ENCODE measurements at places on chromosomes 4 and X.

DNA sequence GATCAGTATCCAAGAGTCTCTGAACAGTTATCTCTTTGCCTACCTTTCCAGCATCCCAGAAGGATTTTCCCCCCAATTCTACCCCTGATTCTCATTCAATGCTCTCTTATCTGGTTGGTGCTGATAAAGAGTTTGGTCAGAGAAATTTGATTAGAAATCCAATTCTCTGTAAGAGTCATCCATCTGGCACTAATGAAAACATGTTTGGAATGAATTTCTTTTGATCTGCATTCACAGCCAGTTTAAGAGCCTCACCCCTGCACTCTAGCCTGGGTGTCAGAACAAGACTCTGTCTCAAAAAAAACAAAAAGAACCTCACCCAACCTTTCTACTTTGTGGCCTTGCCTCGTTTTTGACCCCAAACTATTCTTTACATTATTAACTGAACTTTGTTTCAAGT, 122.1 kb downstream of the MANBA start:
- DNase-seq = no peak

GRCh38 chr4:175373031-175373430, 439.0 kb downstream of the GPM6A start:
- DNase-seq = no peak

DNA sequence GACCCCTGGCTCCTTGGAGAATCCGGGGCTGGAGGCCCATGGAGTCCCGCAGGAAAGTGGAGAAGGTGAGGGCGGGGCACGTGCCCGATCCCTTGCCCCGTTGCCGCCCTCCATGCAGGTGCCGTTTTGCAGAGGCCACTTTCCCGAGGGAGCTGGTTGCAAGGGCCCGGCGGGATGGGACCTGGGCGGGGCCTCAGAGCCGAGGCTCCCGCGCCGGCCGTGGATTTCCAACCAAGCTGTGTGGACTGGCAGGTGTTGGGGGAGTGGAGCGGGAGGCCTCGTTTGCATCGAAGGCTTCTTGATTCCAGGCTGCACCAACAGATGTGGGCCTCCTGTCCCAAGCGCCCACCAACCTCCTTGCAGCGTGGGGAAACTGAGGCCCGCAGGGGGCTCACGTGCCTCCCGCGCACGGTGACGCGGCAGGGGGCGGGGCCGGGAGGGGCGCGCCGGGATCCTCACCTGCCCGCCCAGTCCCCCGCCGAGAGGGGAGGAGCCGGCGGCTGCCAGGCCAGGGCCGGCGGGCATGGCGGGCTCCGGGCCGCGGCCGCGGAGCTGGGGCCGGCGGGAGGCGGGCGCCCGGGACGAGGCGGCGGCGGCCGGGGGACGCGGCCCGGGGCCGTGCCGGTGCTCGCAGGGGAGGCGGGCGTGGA, 24.9 kb downstream of the SH3BP2 start:
- DNase-seq = peak; percentile 61

DNA sequence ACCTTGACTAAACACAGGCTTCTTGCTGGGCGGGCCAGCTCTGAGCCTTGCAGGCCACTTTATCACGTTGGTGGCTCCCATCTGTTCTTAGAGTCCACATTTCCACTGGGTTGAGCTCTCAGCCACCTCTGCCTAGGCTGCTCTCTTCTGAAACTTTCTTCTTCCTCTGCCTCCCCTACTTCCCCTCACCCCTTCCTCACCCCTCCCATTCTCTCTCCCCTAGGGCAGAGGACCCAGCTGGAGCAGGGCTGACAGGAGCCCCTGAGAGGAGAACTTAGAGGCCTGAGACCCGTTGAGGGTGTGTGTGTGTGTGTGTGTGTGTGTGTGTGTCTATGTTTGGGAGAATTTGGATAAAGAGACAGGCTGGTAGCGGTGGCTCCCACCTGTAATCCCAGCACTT, 19.9 kb upstream of the TMSB4X start:
- DNase-seq = no peak

DNA sequence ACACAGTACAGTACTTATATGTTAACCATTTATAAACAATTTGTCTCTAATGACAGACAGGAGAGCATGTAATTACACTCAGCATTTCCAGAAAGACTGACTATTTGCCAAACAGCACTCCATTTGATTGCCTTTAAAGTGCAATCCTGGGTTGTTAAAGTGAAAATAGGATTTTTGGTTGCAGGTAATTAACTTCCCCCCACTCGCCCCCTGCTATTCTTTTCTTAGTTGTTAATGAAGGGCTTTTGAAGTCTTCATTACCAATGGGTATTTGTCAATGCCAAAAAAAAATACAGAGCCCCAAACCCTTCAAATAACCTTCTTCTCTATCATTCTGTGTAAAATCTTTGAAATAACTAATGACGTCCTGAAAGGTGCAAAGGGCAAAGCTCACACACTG, 825.6 kb downstream of the STPG2 start:
- DNase-seq = no peak

- no peak for DNase-seq
Measured at GRCh38 chr4:52621567-52621966, 37.5 kb downstream of the USP46 start.

DNA sequence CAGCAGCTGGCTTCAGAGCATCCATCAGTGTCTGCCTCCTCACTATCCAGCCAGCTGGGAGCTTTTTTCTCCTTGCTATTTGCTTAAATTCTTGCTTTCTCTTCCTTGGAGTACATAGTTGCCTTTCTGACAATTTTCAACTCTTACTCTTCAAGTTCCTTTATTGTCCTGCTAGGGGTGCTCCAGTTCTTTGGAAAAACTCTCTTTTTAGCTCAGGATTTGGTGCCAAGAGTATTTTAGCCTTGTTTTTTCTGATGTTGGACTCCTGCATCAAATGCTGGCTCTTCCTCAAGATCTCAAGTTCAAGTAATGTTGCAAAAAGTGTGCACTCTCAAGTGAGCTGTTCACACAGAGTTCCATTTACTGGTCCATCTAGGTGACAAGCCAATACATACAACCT, 126.4 kb downstream of the KDR start:
- DNase-seq = no peak

- no peak for DNase-seq
Measured at GRCh38 chr4:165505958-165506837, 127.4 kb downstream of the CPE start.

All from NCI-H2107 (cell line).